ENCODE measurements at places on chromosomes 11 and 22.

- no peak for DNase-seq
These were observed 87.2 kb downstream of the BTBD10 start for GRCh38 chr11:13375798-13376197.

GRCh38 chr22:30270832-30271231 is 4.2 kb upstream of the OSM start:
- DNase-seq, result no peak

- DNase-seq, result peak; percentile 48
These were observed 7.4 kb upstream of the NPTXR start for GRCh38 chr22:38850941-38851849.

- no peak for DNase-seq
These were observed 134.9 kb upstream of the ZC3H12C start for GRCh38 chr11:109958131-109958820.

DNA sequence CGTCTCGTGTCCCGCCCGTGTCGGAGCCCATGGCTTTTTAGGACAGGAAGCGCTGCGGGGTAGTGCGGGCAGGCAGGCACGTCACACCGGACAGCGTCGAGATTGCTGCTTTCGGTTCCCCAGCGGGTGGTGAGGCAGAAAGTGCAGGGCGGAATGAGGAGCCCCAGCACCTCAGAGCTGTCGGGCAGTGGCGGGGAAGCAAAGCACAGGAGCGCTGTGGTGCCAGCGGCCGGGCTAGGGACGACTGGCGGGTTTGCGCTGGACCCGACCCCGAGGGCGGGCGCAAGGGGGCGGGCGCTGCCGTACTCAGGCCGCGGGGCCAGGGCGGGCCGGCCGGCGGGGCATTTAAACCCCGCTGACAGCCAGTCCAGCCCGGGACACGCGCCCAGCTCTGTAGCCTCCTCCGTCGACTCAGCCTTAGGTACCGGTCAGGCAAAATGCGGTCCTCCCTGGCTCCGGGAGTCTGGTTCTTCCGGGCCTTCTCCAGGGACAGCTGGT is at the start of gene SLC37A2:
SLC37A2 (plus strand) TSS at position 375 of the 498 bp plus-strand sequence; CDS start at position 438, 63 bp downstream.
- DNase-seq, result peak; percentile 61

DNA sequence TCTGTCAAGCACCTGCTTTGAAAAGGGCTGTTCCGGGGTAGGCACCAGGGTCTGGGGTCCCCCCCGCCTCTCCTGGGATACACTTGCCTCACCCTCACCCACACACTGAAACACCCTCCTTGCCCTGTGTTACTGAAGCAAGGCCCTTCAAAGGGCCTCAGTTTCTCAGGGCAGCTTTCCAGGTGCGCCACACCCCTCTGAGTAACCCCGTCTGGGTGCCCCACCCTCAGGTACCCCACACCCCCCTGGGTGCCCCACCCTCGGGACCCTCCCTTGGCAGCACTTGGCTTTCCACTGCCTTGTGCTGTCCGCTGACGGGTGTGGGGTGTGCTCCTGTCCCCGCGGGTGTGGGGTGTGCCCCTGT is 413.6 kb downstream of the TBC1D22A start:
- no peak for DNase-seq

GRCh38 chr11:5737670-5738392 is 1.6 kb downstream of the OR56B1 start:
- no peak for DNase-seq

GRCh38 chr11:74775762-74776161 is 27.1 kb downstream of the RNF169 start:
- DNase-seq, result no peak

DNA sequence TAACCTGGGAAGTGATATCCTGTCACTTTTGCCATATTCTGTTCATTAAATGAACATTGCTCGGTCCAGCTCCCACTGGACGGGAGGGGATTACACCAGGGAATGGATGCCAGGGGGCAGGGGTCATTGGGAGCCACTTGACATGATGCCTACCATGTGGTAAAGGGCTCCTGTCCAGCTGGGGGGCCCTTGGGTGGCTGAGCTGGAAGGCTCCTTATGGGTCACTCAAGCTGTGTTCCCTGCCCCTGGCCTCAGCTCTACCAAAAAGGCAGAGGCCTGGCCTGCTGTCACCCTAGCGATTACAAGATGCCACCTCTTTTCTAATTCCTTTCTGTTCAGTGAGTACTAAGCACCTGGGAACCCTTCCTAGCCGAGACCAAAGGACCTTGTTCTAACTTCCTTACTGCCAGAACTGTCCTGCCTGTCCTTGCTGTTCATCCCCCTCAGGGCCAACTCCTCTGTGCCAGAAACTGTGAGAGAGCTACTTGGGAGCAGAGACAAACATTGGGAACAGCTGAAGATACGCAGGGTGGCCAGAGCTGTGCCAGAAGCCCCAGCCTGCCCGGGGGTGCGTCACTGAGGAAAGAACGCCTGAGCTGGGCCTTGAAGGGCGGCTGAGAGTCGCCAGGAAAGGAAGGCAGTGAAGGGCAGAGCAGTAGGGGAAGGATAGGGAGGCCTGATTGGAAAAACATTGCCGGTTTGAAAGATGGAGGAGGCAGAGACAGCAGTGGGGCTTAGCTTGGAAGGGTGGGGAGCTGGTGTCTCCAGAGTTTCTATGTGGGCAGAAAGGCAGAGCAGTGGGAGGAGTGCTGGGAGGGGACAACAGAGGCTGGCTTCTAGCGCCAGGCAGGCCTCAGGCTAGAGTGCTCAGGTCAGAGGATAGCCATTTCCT is 12.7 kb upstream of the UVRAG start:
- no peak for DNase-seq

DNA sequence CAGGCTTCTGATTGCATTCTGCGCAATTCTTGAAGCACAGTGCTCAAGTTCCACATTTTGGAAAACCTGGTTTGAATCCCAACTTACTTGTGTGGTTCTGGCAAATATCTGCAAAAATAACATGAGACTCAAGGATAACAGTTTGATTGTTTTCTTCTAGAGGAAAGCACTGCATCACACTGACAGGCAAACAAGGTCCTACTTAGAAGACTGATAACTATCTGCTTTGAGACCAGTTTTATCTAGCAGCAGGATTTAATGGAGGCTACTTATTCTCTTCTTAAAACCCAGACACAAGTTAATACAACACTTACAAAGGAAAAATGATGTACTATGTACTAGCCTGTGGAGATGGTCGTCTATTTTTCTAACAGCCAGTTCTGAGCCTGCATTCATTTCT is 41.4 kb downstream of the RIC3 start:
- DNase-seq, result no peak

DNA sequence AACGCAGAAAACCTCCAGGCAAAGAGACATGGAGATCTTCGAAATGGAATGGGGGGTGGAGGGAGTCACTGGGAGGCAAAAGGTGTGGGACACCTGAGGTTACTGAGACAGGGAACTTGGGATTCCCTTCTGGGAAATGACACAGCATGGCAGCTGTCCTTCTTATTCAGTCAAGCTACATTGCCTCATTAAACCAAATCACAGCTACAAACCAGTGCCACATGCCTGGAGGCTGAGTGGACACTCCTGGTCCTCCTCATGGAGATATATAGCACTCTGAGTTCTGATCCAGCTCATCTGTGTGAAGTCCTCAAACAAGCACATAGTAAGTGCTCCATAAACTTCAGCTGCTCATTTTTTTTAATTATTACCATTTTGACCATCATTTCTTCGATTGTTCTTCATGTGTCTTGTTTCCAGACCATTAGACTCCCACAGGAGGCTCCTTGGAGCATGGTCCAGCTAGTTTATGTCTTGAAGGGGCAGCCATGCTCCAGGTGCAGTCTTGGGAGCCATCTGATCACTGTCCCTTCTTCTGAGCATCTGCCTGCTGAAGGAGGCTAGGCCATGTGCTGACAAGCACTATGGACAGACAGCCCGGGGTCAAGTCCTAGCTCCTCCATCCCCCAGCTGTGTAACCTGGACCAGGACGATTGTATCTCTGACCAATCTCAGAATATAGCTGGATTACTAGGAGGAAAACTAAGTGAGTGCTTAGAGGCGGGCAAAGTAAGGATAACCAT is 9.7 kb upstream of the FXYD2 start:
- DNase-seq, result no peak

GRCh38 chr11:95835768-95836488 is 45.6 kb downstream of the CEP57 start:
- peak; percentile 78 for DNase-seq

- no peak for DNase-seq
These were observed 7.4 kb upstream of the DGKZ start for GRCh38 chr11:46339816-46340215.

DNA sequence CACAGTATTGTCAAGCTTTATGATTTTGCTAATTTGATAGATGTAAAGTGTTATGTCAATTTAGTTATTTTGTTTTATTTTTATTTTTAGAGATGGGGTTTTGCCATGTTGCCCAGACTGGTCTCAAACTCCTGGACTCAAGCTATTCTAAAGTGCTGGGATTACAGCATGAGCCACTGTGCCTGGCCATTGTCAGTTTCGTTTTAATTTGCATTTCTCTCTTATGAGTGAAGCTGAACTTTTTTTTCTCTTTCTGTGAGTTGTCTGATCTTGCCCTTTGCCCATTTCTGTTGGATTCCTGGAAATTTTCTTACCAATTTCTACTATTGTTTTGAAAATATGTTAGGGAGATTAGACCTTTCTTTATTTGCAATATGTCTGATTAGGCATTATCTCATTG is 15.5 kb downstream of the NEU3 start:
- DNase-seq, result no peak

- no peak for DNase-seq
These were observed 24.1 kb upstream of the TUB start for GRCh38 chr11:8056810-8057463.

GRCh38 chr11:67066333-67066709 is 9.7 kb downstream of the RHOD start:
- DNase-seq, result no peak

DNA sequence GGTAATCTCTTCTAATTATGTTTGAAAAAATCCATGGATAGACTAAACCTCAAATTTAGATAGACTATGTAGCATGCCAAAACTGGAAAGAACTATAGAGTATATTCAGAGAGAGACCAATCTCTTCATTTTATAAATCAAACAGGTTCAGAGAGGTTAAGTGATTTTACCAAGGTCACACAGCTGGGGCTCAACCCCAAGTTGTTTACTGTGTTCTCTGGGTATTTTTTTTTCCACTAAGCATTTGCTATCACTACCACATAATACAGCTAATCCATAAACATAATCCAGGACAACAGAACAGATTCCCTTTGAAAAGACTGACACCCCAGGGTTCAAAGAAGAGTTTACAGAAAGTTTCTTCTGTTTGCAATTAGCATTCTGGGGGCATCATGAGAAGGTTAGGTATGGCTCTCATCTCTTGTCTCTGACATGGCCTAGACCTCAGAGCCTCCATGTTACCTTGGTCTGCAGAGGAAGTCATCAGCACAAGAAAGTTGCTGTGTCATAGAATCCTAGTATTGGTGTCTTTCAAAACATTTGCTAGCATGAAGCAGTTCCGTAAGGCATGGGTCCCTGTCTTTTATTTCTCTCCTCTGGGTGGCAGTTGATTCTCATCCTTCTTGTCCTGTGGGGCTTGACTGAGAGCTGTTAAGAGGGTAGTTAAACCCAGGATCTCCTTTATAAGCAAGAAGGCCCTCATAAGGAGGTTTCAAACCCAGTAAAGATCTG is 94.5 kb upstream of the HSD17B12 start:
- DNase-seq, result no peak

GRCh38 chr11:82843057-82843795 is 57.0 kb downstream of the PRCP start:
- no peak for DNase-seq

DNA sequence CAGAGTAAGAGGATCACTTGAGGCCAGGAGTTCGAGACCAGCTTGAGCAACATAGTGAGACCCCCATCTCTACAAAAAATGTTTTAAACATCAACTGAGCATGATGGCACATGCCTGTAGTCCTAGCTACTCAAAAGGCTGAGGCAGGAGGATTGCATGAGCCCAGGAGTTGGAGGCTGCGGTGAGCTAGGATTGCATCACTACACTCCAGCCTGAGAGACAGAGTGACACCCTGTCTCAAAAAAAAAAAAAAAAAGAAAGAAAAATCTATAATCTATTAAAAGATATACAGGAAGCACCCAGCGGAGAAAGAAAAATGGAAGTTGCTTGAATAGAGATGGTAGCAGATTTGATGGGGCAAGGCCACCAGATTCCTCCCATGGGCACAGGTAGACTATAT is 61.8 kb downstream of the FAM83F start:
- DNase-seq, result no peak

GRCh38 chr11:70229737-70230136 is 26.6 kb downstream of the FADD start:
- no peak for DNase-seq

- DNase-seq, result peak; percentile 21
These were observed 603 bp upstream of the ZFTA start for GRCh38 chr11:63769042-63769713.
